ENCODE measurements at places on chromosomes 5 and 9.

- no peak for ATAC-seq
These were observed 127.7 kb downstream of the GCNT1 start for GRCh38 chr9:76586390-76587314.

DNA sequence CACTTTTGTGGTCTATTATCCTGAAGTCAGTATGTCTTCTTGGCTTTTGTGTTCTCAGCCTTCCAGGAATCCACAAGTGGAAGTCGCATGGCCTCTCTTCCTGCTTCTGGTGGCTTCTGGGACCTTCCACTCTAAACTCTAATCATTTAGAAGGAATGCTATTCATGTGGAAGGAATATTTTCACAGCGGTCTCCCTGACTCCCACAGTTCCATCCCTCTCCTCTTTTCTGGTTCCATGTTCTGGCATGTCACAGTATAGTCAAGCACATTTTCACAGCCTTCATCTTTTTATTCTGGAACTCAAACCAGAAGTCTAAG, 7.3 kb upstream of the RAI14 start:
- ATAC-seq: no peak

GRCh38 chr5:62143268-62144229, 162.5 kb upstream of the KIF2A start:
- no peak for ATAC-seq

DNA sequence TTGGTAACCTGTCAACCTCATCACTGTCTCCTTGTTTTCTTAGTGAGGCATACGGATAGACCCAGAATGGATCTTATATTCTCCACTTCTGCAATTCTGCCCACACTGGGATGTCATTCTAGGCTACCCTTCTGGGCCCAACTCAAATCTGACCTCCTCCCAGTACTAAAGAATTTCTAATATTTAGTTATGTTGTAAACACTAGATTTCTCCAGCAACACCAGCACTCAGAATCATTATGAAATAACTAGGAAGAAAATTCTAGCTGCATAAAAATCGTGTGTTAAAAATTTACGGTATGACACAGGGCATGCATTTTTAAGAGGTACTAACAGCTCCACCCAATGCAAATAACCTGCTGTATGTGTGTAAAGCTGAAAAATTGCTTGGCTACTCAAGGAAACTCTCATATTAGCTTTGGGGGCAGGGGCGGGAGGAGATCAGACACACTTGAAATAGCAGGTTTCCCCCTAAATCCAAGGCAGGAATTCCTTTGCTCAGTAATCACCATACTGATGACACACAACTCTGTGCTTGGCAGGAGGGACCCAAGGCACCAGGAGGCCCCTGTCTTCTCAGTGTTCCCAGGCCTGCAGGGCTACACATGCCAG, 27.3 kb downstream of the MACROH2A1 start:
- ATAC-seq: no peak
